ENCODE measurements at places on chromosomes 1 and 21.
A peak's percentile ranks its signal among the peaks of the same experiment; 100 is the strongest.

DNA sequence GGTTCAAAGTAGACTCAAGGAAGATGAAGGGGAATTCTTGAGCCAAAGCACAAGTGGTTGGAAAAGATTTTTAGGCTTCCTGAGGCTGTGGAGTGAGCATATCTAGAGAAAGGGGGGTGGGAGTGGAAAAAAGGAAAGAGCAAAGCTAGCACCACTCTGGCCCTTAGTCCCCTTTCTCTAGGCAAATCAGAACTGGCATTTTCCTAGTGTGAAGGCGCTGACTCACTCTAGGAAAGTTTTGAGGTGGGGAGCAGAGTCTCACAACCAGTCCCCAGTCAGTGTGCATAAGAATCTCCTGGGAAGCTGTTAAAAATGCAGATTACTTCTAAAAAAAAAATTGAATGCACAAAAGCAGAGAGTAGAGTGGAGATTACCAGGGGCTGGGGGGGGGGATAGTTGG lies 3.4 kb upstream of the GPR89B start:
- no peak for DNase-seq

DNA sequence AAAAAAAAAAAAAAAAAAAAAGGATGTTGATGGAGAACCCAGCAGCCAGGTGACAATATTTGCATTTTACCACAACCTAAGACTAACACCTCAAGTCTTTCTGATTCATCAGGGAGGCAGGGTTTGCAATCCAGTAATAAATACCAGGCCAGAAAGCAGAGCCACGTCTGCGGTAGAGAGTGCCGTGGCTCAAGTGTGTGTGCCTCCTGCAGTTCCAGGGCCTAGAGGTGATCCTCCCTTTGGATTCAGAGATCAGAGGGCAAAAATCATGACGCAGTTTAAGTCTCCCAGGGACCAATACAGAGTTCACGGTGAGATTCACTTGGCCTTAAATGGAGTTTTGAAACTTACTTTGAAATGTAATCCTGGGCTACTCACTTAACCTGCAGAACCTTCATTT lies 34.9 kb downstream of the TMCO4 start:
- DNase-seq = no peak

- no peak for DNase-seq
Measured at GRCh38 chr21:38402795-38403194, 95.5 kb downstream of the ERG start.

GRCh38 chr1:109272021-109272799 lies 10.7 kb downstream of the PSRC1 start:
- DNase-seq = no peak

DNA sequence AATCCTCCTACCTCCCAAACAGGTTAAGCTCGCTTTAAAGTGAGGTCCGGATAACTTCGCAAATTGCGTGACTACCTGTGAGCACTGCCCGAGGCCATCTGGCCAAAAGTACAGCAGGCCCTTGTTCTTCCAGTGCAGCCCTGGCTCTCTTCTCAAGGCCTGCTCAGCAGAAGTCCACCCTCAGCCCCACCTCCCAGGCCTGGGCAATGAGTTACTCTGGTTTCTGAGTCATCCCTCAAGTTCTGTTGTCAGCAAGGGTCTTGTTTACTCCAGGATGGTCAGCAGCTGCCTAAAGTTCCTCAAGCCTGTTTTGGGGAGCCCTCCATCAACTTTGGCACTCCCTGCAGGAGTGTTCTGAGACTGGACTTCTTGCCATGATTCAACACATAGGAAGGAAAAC lies 101.7 kb downstream of the BCAR3 start:
- DNase-seq = no peak

- DNase-seq = no peak
Measured at GRCh38 chr1:17790383-17791054, 35.4 kb downstream of the ACTL8 start.

DNA sequence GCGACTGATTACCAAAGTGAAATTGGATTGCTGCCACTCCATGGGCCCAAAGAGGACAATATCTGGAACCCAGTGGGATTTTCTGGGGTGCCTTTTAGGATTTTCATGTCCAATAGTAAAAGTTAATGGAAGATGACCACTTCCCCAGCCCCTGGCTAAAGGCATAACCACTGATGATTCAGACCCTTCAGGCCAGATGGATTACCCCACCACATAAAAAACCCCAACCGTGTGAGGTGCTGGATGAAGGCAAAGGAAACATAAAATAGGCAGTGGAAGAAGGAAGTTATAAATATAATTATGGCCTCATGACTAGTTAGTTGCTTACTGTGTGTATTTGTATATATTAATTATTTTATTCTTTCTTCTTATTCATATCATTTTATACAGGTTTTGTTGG lies 40.2 kb upstream of the IL10 start:
- no peak for DNase-seq

- no peak for DNase-seq
Measured at GRCh38 chr1:11294951-11295350, 22.0 kb downstream of the UBIAD1 start.

GRCh38 chr1:38502758-38503157 lies 356.8 kb downstream of the RRAGC start:
- no peak for DNase-seq

GRCh38 chr21:32956061-32956656 lies 69.6 kb upstream of the OLIG2 start:
- DNase-seq = no peak

- no peak for DNase-seq
Measured at GRCh38 chr21:22343721-22344120, 1345.5 kb downstream of the NCAM2 start.

- no peak for DNase-seq
Measured at GRCh38 chr1:51329443-51330325, 678 bp downstream of the TTC39A start.

DNA sequence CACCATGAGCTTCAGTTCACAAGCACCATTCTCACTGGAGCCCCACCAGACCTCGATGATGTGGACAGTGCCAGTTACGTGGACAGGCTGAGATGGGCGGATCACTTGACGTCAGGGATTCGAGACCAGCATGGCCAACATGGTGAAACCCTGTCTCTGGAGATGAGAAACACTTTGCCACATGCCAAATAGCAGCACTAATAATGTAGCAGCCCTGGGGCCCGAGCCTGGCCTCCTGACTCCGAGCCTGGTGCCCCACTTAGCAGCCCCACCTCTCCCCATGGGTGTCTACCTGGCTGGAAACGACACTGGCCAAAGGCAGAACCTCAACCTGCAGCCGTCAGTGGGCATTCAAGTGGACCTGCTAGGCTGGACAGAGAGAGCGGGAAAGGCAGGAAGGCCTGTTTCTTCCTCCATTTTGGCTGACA lies 129.1 kb downstream of the TOMM20 start:
- no peak for DNase-seq

GRCh38 chr1:197451381-197451780 lies 183.3 kb downstream of the CRB1 start:
- DNase-seq = no peak

DNA sequence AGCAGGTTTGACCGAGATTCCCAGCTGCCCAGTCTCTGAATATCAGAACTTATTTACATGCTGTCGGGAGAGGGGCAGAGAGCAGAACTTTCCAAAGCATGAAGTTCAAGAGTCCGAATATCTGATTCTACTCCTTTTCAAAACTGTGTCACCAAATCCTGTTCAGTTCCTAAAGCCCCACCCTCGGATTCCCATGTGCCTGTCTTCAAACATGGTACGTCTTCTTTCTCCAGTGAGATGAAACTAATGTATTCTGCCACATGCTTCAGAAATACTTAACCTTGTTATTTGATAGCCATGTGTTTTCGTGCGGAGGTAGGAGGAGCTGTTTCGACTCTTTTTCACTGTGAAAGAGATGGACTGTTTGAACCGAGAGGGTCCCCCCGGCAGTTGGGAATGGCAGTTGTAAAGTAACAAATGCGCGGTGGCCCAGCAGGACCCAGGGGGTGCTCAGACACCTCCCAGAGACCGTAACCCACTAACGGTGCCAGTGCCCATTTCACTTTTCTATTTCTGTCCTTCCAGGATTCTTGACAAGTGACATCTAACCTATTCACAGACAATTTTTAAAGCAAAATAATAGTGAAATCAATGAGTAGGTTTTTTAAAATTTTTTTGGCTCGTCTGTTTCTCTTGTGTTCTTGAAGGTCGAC lies 67.2 kb downstream of the ZBTB18 start:
- DNase-seq = peak; percentile 66

DNA sequence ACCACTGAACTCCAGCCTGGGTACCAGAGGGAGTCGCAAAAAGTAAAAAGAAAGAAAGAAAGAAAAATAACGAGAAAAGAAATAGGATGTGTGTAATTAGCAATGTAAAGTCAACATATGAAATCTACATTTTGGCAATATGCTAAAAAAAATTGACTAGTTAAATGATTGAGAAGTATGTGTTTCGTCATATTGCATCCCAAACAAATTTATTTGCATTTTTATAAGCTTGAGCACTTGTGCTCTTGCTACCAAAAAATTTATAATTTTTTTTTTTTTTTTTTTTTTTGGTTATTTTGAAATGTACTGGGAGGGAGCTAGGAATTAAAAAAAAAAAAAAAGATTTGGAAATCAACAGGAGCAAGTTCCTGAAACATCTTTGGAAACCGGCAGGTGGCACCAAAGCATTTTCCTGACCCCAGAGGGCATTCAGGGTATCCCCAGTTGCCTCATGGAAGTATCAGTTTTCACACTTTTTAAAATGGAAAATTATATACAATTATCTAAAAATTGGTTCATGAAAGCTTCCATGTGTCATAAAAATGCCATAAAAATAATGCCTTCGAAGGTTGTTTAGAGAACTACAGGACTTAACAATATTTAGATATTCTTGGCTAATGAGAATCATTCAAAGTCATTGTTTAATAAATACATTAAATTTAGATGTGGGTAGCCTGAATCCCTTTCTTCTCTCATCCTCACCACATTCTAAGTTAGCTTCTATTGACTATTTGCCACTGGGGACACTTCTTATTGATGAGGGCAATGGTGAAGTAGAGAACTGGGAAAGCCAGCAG lies 4.8 kb upstream of the HEATR1 start:
- peak; percentile 38 for DNase-seq

- no peak for DNase-seq
Measured at GRCh38 chr1:29388170-29388569, 151.8 kb downstream of the PTPRU start.

- no peak for DNase-seq
Measured at GRCh38 chr1:161952607-161953172, 71.0 kb downstream of the OLFML2B start.

DNA sequence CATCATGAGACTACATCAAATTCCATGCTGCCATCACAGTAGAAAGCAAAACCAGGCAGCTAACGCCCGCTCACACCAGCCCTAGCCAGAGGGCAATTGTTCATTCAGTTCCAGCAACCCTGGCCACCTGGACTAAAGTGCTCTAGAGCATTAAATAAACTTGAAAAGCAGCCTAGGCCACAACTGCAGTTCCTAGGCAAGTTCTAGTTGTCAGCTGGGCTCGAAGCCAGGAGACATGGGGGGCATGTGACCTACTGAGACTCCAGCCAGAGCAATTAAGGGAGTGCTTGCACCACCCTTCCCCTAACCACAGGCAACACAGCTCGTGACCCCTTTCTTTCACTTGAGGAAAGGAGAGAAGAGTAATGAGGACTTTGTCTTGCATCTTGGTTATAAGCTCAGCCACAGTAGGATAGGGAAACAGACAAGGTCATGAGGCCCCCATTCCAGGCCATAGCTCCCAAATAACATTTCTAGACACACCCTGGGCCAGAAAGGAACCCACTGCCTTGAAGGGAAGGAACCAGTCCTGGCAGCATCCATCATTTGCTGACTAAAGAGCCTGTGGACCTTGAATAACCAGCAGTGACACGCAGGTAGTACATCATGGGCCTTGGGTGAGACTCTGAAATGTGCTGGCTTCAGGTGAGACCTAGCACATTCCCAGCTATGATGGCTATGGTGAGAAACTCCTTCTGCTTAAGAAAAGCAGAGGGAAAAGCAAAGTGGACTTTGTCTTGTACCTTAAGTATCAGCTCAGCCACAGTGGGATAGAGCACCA lies 77.0 kb downstream of the ZZZ3 start:
- no peak for DNase-seq

All from renal pelvis (tissue), 12 donors.